ENCODE measurements at places on chromosomes 5 and 9.
A peak's percentile ranks its signal among the peaks of the same experiment; 100 is the strongest.

DNA sequence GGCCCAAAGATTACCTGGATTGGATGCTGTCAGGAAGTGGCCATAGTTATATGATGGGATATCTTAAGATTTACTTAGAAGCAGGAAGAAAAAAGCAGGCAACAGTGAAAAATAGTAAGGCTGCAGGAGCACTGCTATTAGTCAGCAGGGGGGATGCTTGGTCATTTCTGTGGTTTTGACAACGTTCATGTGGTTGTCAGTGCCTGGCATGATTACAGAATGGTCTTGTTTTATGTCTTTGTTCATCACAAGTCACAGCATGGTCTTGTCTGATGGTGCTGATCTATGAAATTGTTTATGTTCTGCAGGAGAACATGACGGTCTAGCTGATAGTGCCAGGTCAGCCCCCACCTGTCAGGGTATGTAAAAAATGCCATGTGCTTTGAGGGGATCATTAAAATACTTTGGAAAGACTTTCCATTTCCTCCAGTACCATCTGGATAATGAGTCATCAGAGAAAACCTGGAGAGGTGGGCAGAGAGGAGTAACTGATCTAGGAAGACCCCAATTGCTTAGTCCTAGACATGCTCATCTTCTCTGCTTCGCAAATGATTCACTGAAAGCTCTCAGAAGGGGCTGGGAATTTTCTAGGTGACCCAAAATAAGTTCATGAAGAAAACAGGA is 48.5 kb downstream of the PLGRKT start:
- DNase-seq = peak; percentile 59

DNA sequence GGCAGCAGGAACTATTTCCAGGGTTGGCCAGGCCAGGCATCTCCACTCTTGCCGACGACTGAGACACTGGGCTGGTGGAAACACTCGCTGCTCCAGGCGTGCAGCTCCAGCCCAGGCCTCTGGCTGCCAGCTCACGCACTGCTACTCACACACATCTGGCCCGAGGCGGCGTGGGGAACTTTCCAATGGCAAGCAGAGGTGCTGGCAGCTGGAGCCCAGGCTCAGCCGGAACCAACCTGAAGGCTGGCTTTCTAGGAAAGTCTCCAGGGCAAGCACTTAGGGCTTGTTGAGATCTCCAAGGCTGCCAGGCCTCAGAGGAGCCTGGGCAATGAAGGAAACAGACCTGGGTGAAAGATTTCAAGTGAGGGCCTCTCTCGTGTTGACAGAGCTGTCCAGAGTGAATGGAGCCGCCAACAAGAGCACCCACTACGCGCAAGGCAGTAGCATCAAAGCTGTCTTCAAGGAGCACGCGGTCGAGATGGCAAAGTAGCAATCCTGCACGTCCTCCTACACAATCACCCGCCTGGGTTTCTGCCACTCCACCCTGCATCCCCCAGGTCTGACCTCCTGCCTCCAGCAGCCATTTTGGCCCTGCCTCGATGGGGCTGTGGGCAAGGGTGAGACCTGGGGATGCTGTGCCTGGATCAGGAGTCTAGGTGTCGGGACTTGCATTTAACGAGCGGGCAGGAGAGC is 14.4 kb downstream of the SH3PXD2B start:
- DNase-seq = no peak

DNA sequence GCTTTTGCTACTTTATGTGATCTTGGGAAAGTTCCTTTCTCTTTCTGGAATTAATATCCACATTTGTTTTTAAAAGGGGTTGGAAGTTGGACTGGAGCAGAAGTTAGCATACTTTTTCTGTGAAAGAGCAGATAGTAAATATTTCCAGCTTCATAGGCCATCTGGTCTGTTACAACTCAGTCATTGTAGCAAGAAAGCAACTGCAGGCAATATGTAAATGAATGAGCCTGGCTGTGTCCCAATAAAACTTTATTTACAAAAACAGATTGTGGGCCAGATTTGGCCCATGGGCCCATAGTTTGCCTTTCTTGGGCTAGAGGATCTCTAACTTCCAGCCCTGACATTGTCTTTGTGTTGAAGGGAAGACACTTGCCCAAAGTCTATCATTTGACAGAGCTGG is 104.4 kb downstream of the ACTL7B start:
- no peak for DNase-seq

DNA sequence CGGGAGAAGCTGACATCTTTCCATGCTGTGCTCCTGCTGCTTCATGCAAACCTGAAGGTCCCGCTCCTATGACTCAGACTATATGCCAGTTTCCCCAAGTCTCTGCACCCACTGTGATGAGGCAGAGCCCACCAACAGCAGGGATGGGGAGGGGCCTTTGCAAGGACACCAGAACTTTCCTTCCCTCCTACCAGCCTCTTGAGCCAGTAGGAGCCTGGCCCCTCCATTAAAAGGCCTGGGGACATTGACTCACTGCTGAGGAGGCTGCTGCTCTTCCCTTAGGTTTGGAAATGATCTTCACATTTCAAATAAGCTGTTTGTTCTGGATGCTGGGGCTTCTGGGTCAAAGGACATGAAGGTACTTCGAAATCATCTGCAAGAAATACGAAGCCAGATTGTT is 26.1 kb upstream of the CTSL start:
- no peak for DNase-seq

DNA sequence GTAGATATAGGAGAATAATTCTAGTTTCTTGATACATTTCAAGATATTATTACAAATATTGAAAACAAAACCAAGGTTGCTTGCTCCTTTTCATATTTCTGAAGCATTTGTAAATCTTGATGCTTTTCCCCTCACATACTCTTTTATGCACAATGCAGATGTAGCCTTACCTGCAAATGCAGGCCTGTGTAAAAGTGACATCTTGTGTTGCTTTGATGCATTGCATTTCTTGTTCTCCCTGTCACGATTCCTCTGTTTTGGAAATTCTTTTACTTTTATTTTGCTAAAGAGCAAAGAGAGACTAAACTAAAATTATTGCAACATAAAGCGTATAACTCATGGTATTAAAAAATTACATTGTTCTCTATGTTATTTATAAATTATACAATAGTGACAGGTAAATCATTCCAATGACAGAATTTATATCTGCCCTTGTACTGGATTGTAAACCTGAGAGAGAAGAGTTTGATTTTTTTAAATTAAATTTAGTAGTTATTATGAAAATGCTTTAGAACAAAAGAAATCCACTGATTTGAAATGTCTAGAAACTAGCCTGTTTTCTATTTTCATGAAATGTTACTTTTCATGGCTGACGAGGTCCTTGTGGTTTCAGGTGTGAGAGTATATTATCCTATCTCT is 970.0 kb downstream of the MAT2B start:
- peak; percentile 31 for DNase-seq

- no peak for DNase-seq
These were observed 13.6 kb downstream of the NIPAL4 start for GRCh38 chr5:157473383-157474320.

DNA sequence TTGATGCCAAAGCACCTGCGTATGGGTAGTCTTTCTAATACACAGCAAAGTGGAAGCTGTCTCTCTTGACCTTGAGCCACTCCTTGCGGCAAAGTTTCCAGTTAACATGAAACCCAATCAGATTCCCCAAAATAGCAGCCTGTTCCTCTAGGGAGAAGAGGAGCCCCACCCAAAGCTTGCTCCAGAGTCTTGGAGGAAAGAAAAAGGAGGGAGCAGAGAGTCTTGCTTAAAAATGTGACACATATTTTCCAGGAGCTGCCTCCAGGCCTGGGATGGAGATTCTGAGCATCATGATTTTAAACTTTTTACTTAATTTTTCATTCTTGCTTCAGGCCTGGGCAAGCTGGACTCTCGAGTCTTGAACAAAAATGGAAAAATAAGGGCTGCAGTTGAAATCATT is 223.5 kb upstream of the TNC start:
- no peak for DNase-seq

DNA sequence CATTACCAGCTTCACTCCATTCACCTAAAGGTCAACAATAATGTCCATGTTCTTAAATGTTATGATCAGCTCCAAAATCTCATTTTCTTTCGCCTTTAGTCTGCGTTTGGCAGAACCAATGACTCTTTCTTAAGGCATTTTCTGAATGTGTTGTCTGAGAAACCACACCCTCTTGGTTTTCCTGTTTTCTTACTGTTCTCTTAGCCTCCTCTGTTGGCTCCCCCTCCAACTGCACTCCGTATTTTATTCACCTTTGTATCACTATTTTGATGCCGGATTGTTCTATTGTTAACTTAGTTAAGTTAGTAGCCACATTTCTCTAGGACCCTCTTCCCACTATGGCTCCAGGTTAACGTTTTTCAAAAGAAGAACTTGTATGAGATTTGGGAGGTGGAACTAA is 185.6 kb downstream of the DMAC1 start:
- no peak for DNase-seq

DNA sequence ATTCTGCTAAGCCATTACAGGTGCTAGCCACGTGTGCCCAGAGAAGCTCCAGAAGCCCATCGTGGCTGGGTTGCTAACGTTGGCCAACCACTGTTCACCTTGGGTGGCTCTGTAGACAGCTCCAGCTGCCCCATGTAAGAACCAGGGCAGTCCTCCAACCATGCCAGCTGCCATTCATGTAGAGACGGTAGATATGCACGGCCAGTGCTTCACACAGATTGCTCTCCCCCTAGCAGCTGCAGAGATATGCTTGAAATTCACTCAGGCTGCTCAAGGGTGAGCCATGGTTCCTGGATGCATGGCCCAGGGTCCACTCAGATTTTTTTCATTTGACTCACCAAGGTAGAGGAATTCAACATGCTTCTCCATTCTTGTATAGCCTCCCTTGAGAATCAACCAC is 31.0 kb downstream of the GADD45G start:
- no peak for DNase-seq

GRCh38 chr9:114694146-114694545 is 12.2 kb upstream of the TEX48 start:
- DNase-seq = peak; percentile 56

GRCh38 chr5:142863856-142864255 is 93.7 kb downstream of the ARHGAP26 start:
- no peak for DNase-seq

- DNase-seq = no peak
These were observed 134.2 kb downstream of the ZNF354C start for GRCh38 chr5:179194201-179194910.

DNA sequence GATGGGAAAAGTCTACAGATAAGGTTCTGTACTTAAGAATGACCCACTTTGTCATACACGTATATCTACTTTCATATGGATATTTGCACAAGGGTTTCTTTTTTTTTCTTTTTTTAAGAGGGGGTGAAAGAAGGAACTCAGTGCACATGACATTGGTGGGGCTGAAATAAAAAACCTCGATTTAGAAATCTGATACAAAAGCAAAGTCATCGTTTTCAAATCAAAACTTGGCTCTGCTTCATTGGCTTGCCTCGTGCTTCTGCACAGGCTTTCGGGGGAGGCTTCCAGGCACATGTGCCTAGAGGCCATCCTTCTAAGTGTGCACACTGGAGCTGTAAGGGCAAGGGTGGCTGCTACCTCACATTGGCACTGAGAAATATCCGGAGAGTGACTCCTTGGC is 31.1 kb downstream of the PTTG1 start:
- no peak for DNase-seq

- no peak for DNase-seq
These were observed 117.4 kb downstream of the MLLT3 start for GRCh38 chr9:20504930-20505329.

DNA sequence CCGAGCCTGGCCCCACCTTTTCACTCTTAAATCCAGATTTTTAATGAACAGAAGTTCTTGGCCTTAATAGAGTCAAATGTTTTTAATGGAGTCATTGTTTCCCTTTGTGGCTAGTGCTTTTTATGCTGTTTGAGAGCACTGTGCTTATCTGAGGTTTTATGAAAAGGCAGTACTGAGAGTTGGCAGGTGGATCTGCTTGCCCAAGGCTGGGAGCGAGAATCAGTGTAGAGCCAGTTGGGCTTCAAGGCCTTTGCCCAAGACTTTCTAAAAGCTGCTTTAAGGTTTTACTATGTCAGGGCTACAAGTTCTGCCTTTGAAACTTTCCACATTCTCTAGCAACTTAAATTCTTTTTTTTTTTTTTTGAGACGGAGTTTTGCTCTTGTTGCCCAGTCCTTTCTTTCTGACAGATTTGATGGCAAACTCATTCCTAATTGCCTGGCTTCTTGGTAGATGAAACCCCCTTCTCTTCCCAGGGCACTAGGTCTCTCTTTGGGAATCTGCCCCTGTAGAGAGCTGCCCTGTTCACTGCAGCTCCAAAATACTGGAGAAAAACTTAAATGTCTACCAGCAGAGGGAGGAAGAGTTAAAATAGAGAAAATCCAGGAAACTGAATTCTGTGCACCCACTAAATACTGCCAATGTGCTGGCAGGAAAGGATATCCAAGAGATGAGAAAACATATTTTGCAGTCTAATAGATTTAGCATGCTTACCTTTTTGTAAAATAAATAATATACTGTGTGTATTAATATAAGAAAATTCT is 36.9 kb upstream of the CDK20 start:
- peak; percentile 52 for DNase-seq

GRCh38 chr5:40587376-40587775 is 92.3 kb upstream of the PTGER4 start:
- no peak for DNase-seq

- DNase-seq = peak; percentile 54
These were observed 27.9 kb downstream of the PCDH1 start for GRCh38 chr5:141850244-141850768.

DNA sequence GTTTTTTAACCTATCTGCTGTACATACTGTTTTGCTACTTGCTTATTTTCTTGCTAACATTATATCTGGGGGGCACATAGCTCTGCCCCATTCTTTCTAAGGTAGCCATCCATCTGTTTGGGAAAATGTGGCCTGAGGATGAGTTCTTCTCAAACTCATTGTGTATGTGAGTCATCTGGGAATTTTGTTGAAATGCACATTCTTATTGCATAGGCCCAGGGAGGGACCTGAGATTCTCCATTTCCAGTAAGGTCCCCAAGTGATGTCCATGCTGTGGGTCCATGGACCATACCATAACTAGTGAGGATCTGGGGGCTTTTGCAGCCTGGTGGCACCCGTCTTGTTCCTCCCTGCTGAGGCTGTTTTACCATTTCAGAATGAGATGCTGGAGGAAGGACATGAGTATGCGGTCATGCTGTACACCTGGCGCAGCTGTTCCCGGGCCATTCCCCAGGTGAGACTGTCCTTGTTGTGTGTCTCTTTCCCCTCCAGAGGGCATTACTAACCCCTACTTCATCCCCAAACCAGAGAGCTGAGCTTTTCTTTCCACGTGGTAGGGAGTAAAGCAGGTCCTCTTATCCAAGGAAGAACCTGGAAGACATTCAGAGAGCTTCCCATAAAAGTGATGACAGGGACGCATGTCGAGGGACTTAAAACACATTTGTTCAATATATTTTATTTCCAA is 28.6 kb downstream of the CYFIP2 start:
- no peak for DNase-seq

- DNase-seq = no peak
These were observed 105.0 kb downstream of the ACER2 start for GRCh38 chr9:19513671-19514275.

DNA sequence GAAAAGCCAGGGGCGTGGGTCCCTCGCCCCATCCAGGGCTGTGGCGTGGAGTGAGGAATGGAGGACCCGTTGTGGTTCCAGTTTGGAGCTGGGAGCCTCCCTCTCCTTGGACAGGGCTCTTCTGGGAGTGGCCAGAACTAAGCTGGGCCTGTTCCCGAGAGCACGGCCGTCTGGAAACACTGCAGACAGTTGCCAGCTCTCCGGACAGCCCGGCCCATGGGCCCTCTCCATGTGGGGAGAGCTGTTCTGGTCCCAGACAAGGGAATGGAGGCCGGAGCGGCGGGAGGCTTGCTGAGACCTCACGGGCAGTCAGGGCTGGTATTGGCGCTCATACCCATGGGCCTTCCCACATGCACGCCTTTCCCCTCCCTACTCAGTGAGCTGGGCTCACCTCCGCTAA is 45.2 kb upstream of the FCN2 start:
- DNase-seq = no peak
